ENCODE measurements at places on chromosomes 3 and 15.

- peaks cover 81% of the 10 kb centered on the region for H3K4me1 ChIP-seq
- H3K27ac ChIP-seq, result peak overlapping the region; percentile 87
- peak overlapping the region; percentile 55 for H3K4me3 ChIP-seq
- no peaks in the 10 kb centered on the region for H3K27me3 ChIP-seq
- peaks cover 4% of the 10 kb centered on the region for H3K36me3 ChIP-seq
Measured at GRCh38 chr3:52313188-52313773, 2.8 kb upstream of the DNAH1 start.

DNA sequence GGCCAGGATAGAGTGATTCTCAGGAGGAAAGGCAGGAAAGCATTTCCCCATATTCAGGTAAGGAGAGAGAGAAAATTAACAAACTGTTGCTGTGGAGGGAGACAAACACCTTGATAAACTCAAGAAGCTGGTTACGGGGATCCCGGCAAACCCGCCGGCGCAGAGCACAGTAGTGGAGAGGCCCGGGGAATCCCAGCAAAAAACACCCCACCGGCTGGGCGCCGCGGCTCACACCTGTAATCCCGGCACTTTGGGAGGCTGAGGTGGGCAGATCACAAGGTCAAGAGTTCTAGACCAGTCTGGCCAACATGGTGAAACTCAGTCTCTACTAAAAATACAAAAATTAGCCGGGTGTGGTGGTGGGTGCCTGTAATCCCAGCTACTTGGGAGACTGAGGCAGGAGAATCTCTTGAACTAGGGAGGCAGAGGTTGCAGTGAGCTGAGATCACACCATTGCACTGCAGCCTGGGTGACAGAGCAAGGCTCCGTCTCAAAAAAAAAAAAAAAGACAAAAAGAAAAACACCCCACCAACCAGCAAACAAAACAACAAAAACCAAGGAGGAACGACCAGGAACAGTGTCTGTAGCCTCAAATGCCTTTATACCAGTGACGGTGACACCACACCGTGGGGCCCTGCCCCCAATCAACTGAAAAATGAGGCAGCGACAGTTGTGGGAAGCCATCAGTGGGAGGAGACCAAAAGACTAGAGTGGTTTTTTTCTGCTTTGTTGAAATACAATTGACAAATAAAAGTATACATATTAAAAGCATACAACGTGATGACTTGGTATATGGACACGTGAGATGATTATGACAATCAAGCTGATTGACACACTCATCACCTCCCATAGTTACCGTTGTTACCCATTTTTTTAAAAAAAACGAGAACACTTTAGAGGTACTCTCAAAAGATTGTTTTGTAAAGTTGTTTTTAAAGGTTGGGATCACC is 40.2 kb upstream of the IDH2 start:
- no peaks in the 10 kb centered on the region for H3K36me3 ChIP-seq
- DNase-seq, result no peak
- peaks cover 3% of the 10 kb centered on the region for H3K4me1 ChIP-seq
- no peak overlapping the region for H3K4me3 ChIP-seq
- H3K27ac ChIP-seq, result no peak overlapping the region
- peaks cover 7% of the 10 kb centered on the region for H3K27me3 ChIP-seq

DNA sequence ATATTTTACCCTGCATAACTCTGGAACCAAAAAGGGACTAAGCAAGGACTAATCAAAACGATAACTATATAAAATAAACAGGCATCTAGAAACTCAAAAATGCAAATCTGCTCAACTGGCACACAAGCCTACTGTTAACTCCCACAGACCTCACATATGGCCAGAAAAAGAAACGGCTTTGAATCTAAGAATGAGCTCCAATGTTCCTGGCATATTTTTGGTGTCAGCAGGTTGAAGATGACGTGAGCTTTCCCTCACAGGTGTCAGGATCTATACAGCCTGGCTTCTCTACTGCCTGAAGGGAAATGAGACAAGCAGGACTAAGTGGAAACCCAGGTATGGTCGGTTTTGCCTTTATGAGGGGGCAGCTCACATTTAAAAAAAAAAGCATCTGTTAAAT is 120.1 kb upstream of the SPATA12 start:
- H3K4me1 ChIP-seq, result peaks cover 23% of the 10 kb centered on the region
- H3K27me3 ChIP-seq, result no peaks in the 10 kb centered on the region
- H3K36me3 ChIP-seq, result peaks cover 2% of the 10 kb centered on the region

- no peak overlapping the region for H3K27ac ChIP-seq
- no peaks in the 10 kb centered on the region for H3K4me1 ChIP-seq
- H3K27me3 ChIP-seq, result peaks cover 6% of the 10 kb centered on the region
- DNase-seq, result no peak
Measured at GRCh38 chr3:190019006-190019405, 101.7 kb downstream of the P3H2 start.

DNA sequence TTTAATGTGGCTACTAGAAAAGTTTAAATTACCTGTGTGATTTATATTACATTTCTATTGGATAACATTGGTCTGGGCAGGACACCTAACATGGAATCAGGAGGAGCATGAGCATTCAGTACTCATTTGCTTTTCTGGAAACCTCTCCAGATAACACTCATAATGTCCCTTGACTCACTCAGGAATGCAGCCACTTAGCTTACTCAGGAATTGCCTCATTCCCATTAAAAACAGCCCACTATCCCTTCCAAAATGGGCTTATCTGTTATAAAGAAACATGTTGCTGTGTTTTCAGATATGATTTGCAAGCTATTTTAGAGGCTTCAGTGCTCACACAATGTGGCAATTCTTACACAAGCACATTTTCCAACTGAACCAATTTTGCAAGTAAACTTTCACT is 17.1 kb downstream of the GBE1 start:
- peaks cover 5% of the 10 kb centered on the region for H3K36me3 ChIP-seq
- H3K4me3 ChIP-seq, result no peak overlapping the region
- no peak overlapping the region for H3K27ac ChIP-seq
- H3K4me1 ChIP-seq, result peaks cover 8% of the 10 kb centered on the region
- DNase-seq, result no peak
- H3K27me3 ChIP-seq, result no peaks in the 10 kb centered on the region

GRCh38 chr3:60445446-60445845 is 805.8 kb downstream of the FHIT start:
- no peaks in the 10 kb centered on the region for H3K27me3 ChIP-seq
- H3K36me3 ChIP-seq, result no peaks in the 10 kb centered on the region
- DNase-seq, result no peak
- no peak overlapping the region for H3K4me3 ChIP-seq
